Fibroblast of skin of left quadriceps (primary cell): ENCODE measurements at places on chromosomes 2 and 18.

DNA sequence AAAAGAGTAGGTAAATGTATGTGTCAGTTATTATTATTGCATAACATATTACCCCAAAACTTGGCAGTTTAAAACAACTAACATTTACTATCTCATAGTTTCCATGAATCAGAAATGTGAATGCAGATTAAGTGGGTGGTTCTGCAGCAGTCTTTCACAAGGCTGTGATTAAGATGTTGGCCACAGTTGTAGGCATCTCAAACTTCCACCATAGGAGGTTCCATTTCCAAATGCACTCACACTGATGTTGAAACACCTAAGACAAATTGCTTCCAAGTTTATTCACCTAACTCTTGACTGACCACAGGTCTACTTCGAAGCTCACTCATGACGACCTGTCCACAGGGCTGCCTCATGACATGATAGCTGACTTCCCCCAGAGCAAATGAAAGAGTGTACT lies 360.8 kb downstream of the GRB14 start:
- no peak for DNase-seq

DNA sequence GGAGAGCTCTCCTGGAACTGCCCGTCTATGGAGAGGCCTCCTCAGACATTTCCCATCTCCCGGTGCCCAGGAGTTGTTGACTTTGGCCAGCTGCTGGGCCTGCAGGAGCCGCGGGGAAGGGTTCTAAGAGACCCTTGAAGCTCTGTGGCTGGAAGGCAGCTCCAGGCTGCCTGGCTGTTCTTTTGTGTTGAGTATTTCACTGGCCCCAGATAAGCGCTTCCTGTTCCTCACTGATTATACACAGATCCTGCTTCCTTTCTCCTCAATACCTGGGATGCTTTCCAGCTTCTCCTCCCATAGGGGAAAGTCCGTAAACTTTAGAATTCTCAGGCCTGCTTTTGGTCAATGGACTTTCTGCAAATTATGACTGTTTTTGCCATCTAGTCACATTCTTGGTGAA lies 57.8 kb downstream of the TGOLN2 start:
- no peak for DNase-seq

GRCh38 chr2:130263606-130264005 lies 65.4 kb upstream of the TUBA3E start:
- no peak for DNase-seq

DNA sequence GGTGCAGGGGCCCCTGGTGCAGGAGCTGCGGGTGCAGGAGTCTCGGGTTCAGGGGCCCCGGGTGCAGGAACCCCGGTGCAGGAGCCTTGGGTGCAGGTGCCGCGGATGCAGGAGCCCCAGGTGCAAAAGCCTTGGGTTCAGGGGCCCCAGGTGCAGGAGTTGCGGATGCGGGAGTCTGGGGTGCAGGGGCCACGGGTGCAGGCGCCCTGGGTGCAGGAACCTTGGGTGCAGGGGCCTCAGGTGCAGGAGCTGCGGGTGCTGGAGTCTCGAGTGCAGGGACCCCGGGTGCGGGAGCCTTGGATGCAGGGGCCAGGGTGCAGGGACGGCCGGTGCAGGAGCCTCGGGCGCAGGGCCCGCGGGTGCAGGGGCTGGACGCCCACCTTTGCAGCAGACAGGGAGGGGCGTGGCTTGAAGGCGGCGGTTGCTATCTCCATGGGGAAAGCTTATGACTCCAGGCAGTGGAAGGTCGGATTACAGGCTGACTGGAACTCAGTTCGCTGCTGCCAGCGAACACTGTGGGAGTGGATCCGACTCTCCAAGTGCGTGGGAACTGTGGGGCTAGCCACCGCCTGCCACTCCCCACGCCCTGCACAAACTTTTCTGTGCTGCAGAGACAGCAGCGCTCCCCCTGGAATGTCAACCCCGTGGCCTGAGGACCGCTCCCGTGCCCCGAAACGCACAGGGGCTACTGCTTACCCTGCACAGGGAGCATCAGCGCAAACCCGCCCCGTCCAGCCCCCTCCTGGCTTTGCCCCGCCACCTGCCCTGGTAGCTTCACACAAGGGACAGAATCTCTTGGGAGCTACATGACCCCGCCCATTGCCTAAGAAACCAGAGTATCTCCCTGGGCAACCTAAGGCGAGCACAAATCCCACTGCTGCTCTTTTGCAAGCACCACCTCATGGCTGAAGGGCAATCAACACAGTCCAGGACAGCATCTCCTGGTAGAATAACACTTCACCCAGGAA lies 40.3 kb downstream of the COPS9 start:
- DNase-seq = no peak

DNA sequence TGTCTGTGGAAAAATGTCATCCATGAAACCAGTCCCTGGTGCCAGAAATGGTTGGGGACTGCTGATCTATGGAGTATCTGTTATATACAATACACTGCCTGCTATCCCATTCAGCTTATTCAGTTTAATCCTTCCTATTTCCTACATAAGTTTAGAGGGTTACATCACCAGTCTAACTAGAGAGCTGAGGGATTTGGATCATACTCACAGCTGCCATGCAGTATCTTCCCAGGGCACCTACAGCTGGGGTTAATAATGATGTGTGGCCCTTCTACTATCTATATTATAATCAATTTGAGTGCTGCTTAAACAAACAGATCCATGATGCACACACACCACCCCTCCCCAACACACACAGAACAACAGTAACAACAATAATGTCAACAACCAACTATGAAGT lies 524.0 kb downstream of the LRRTM4 start:
- DNase-seq = no peak

DNA sequence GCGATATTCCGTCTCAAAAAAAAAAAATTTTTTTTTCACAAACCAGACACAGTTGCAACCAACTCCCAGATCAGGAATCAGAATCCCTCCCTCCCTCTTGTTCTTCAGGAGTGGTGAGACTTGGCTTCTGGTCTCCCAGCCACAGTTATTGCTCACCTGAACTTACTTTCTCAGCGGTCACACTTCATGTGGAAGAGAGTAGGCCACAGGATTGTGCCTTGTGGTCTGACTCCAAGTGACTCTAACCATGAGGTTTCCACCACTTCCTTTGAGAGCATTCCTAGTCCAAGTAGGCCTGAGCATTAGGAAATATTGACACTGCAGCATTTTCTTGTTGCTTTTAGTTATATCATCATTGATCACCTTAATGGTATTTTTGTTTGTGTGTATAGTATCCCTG lies 12.1 kb downstream of the FMNL2 start:
- no peak for DNase-seq
